Activated T-helper 9 cell treated with anti-CD3 and anti-CD28 coated beads, Interleukin-2, amount 50 U/mL, for 16 hours (primary cell): ENCODE measurements at places on chromosomes 12 and 14.
A peak's percentile ranks its signal among the peaks of the same experiment; 100 is the strongest.

DNA sequence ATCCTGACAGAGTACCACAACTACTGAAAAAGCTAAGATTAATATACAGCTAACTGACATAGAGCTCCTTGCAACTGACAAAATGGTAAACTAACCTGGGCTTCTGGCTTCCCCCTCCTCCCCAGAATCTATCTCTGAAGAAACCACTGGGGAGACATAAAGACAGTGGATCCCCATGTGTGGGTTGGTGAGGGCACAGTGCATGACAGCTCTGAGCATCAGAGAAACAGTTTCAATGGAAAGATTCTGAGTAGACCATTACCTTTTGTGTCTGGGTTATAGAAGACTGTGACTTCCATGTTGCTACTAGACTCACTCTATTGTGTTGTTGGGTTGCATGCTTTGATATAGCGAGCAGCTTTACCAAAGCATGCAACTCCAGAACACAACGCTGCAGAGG is 247.4 kb downstream of the EFCAB11 start:
- DNase-seq: no peak

GRCh38 chr12:24759155-24759554 is 189.7 kb downstream of the BCAT1 start:
- no peak for DNase-seq

DNA sequence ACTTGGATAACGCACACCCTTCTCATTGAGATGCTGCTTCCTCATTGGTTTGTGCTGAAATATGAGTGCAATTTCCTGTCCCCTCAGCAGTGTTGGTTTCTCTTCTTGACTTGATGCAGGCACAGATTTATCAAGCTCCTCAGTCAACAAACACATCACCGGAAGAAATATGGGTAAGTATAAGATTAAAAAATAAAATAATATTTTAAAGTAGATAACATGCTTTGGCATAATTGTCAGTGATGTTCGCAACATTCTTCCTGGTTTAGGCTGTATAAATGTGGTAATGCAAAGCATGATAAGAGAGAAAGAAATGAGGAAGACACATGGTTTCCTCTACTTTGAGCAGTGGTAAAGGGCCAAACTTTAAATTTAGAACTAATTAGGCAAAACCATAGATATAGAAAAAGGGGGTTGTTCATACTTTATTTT is at the start of gene GPR65:
Gene GPR65, plus strand, starts transcription at position 86 of the 432 bp plus-strand sequence. CDS start 5,713 bp downstream, outside the sequence.
- DNase-seq: no peak

- no peak for DNase-seq
Observed at GRCh38 chr14:51676549-51676948, 24.8 kb downstream of the FRMD6 start.

DNA sequence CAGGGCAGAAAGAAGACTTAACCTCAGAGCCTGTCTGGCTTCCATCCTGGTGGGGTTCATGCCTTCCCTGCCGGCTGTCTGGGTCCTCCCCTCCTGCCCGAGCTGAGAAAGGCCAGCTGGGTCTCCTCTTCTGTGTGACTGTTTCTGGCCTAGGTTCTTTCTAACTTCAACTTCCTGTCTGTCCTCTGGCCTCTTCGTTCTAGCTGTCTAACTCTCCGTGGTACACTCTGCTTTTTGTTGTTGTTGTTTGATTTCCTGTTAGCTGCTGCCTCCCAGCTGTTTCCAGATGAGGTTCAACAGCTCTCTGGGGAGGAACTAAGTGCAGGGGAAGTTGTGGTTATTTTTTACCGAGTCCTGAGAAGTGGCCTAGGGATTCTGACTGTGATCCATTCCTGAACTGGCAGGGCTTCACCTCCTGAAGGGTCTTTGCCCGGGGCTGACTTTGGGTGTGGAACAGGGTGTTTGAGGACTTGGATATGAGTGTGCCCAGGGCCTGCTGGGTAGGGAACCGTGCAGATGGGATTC is 3.2 kb downstream of the MLXIP start:
- DNase-seq: no peak

DNA sequence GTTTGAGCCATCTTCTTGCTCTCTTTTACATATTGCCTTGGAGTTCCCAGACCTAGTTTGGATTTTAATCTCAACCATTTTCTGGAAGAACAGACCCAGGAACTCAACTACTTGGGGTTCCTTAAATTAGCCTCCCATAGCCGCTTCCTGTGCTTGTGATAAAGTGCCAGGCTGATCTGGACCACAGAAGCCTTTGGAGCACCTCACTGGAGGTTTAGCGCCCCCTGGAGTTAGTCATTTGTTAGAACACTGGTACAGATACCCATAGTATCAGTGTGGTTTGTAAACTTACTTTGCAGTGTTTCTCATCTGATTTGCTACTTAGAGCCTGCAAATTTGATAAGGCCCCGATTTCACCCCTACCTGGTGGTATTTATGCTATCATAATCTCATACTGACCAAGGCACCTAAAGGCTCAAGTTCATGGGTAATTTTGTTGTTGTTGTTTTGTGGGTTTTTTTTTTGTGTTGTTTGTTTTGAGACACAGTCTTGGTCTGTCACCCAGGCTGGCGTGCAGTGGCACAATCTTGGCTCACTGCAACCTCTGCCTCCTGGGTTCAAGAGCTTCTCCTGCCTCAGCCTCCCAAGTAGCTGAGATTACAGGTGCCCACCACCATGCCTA is 3.7 kb downstream of the UNC119B start:
- peak; percentile 40 for DNase-seq

GRCh38 chr12:6890789-6891645 is 13.6 kb upstream of the LRRC23 start:
- DNase-seq: peak; percentile 99

DNA sequence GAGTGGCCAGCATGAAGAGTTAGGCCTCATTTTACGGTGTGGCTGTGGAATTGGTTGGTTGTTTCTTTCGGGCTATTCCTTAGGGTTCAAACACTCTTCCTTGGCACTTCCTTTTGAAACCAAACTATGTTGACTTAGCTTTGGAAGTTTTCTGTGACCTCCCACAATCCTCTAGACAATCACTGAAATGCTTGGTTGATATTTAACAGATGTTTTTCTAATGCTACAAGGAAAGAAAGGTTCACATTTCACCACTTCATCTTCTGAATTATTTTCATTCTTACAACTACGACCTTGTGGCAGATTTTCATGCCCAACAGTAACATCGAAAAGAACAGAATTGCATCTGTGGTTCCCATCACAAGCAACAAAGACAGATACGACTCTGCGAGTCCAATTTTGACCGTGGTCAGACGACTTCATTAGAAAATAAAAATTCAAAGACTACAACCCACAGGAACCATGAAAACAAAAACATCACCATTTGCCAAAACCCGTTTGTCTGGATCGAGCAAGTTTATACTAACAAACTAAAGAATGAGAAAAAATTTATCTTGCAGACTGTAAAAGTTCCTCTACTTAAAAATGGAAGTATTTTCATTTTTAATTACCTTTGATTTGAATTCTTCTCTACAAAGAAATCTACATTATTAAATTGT is 16.9 kb downstream of the PRKAB1 start:
- no peak for DNase-seq

DNA sequence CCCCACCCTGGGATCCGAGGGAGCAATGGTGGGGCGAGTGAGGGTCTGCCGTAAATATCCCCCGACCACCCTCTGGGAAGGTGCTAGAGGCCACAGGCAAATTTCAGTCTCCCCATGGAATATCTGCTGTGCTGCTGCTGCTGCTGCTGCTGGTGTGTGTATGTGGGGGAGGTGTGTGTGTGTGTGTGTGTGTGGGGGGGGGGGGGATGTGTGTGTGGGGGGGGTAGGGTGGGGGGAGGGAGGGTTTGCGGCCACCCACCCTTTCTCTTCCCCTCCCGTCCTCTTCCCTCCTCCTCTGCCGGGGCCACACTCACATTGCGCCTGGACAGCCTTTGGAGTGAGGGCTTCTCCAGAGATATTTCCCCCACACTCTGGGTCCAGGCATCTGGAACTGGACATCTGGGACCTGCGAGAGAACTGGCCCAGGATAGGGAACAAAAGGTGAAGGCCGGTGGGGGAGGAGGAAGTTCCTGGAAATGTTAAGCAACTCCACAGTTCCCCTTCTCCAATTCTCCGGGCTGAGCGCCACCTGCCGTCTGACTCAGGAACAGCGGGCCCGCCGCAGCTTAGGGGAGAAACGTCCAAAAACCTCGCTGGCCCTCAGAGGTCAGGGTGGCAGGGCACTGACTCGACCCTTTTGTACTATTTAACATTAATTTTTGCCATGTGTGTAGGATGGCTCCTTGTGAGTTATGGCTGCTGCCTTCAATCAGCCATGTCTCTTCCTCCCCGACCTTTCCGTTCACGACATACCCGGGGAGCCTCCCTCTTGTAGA is at the start of gene C1RL:
Gene C1RL, minus strand, starts transcription at position 419 of the 776 bp plus-strand sequence. Its CDS starts 34 bp downstream, at position 385.
- DNase-seq: peak; percentile 72

- no peak for DNase-seq
Observed at GRCh38 chr14:42277840-42278239, 671.2 kb downstream of the LRFN5 start.

DNA sequence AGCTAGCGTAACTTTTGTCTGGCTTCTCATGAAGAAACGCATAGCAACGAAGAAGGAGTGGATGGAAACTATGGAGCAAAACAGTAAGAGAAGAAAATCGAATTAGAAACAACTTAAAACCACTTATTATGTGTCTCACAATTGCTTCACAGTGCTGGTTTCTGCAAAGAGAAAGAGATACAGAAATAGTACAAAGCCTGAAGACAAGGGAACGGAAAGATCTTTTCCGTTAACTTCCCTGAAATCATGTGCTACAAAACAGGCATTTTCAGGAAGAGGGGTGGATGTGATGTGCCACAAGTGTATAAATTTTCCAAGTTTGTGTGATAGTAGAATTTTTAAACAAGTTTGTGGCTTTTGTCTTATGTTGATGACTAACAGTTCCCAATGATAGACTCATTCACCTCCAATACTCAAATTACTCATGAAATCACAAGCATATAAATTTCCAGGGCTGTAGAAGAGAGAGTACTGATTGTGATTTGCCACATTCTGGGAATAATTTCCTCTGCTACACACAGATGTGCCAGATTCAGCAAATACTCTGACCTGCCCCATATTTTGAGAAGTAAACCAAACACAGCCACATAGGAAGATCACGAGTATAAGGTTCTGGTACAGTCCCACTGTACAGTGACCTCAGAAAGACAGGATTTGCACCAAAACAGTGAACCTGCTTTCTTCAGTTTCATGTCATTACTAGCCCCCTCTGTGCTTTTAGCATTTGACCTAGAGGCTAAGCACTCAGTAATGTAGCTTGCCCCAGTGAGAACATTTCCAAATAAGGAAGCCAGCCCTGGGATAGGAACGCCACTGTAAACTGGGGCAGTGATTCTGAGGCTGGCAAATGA is 41.4 kb upstream of the PPFIA2 start:
- no peak for DNase-seq

GRCh38 chr14:85921241-85921640 is 391.3 kb downstream of the FLRT2 start:
- DNase-seq: no peak

DNA sequence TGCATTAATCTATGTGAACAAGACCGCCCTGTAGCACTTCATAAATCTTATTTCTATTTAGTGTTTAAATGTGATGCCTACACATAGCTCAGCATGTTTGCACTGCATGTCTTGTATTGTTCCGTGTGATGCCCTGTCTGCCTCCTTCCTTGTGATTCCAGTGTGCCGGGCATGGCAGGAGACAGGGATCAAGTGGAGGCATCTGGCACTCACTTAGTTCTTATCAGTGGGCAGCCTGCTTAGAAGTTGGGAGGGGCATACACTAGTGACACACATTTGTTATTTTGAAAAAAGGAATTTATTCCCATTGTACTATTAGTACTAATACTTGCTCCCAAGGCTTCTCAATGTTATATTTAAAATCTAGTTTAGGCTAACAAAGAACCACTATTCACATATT is 176.4 kb downstream of the KCNA5 start:
- no peak for DNase-seq

DNA sequence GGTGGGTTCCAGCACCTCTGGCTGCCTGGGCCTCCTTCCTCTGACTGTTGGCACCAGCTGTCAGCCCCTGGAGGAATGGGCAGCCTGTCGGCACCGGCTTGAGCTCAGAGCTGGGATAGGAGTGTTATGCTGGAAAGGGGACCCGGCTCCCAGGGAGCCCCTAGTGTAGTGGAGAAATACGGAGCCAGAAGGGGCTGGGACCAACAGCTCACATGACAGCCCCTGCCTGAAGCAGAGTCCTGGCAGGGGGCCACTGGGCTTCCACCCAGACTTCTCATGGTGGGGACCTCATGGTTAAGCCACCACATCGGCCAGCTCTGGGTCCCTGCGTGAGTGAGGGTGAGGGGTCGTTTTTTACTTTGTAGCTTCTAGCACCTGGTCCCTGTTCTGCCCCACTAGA is 174.5 kb downstream of the TSPAN9 start:
- DNase-seq: no peak

DNA sequence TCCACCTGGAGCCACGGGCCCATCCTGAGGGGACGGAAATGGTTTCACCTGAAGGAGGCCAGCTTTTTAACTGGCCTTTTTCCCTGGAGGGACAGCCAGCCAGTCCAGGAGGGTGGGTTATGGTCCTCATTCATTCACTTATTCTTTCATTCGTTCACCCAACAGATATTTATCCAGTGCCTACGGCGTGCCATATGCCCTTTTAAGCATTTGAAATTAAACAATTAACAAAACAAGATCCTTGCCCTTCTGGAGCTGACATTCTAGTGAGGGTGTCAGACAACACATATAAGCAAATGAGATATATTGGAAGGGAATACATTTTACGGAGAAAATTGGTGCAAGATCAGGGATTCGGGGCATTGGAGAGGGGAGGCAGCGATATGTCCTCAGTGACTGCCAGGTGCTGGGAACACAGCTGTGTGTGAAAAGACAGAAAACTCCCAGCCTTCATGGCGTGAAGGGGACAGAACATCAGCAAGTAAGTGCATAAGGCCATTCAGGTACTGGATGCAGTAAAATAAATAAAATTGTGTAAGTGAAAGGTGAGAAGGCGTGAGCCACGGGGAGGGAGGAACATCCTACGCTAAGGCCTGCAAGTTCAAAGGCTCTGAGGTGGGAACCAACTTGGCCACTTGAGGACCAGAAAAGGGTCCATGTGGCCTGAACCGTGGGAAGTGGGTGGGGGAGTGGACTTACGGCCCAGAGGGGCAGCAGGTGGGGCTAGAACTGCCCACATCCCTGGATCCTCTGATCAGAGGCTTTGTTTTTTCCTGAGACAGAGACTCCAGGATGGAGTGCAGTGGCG is 684 bp upstream of the ABCB9 start:
- DNase-seq: no peak

DNA sequence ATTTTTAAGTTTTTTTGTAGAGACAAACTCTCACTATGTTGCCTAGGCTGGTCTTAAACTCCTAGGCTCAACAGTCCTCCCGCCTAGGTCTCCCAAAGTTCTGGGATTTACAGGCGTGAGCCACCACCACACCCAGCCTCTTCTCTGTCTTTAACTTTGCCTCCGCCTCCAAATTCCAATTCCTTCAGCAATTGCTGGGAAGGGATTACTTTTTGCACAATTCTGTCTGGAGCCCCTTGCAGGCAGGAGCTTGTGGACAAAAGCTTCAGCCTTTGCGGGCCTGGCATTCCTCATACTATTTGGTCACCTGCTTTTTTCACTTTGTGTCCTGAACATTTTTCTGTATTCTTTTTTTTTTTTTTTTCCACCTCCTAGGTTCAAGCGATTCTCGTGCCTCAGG is 26.0 kb downstream of the SH2B3 start:
- DNase-seq: no peak
